ENCODE measurements at places on chromosomes 2 and 18. TPM values are rescaled to one million over a fixed set of nuclear protein-coding genes. Genes with fewer than 3 reads are reported as not detected.

GCG gene
- total RNA-seq: not detected

IL1A gene
- 0.99 TPM for total RNA-seq

GRCh38 chr18:36947820-36948348, 119.0 kb downstream of the KIAA1328 start:
- H3K4me3 ChIP-seq: no peak overlapping the region
- no peaks in the 10 kb centered on the region for H3K4me1 ChIP-seq
- peaks cover 7% of the 10 kb centered on the region for H3K36me3 ChIP-seq
- no peak overlapping the region for H3K27ac ChIP-seq
- no peak for DNase-seq
- H3K27me3 ChIP-seq: no peaks in the 10 kb centered on the region

LINC00305 gene
- total RNA-seq: not detected

- peaks cover 1% of the 10 kb centered on the region for H3K36me3 ChIP-seq
- DNase-seq: no peak
- H3K4me3 ChIP-seq: no peak overlapping the region
- no peaks in the 10 kb centered on the region for H3K27me3 ChIP-seq
- peak overlapping the region; percentile 59 for H3K27ac ChIP-seq
Measured at GRCh38 chr2:136121204-136121910, 3.4 kb upstream of the CXCR4 start.

- no peak for DNase-seq
- no peak overlapping the region for H3K4me3 ChIP-seq
- no peaks in the 10 kb centered on the region for H3K4me1 ChIP-seq
- peaks cover 1% of the 10 kb centered on the region for H3K36me3 ChIP-seq
- H3K27ac ChIP-seq: no peak overlapping the region
Measured at GRCh38 chr2:134454931-134455330, 201.1 kb downstream of the MGAT5 start.

GRCh38 chr2:149679286-149679685, 91.7 kb upstream of the MMADHC start:
- no peak overlapping the region for H3K4me3 ChIP-seq
- DNase-seq: no peak
- H3K36me3 ChIP-seq: no peaks in the 10 kb centered on the region
- peaks cover 1% of the 10 kb centered on the region for H3K27me3 ChIP-seq
- H3K4me1 ChIP-seq: no peaks in the 10 kb centered on the region

GRCh38 chr18:62894681-62895390, 179.5 kb downstream of the PHLPP1 start:
- DNase-seq: no peak
- H3K4me3 ChIP-seq: no peak overlapping the region
- H3K4me1 ChIP-seq: peaks cover 2% of the 10 kb centered on the region
- no peaks in the 10 kb centered on the region for H3K27me3 ChIP-seq

GRCh38 chr18:54100920-54101470, 123.5 kb downstream of the MBD2 start:
- H3K36me3 ChIP-seq: no peaks in the 10 kb centered on the region
- no peak overlapping the region for H3K27ac ChIP-seq
- no peaks in the 10 kb centered on the region for H3K4me1 ChIP-seq
- no peak for DNase-seq
- no peak overlapping the region for H3K4me3 ChIP-seq
- H3K27me3 ChIP-seq: peaks cover 2% of the 10 kb centered on the region
